D341Med (cell line): ENCODE measurements at places on chromosomes 5 and 9.

DNA sequence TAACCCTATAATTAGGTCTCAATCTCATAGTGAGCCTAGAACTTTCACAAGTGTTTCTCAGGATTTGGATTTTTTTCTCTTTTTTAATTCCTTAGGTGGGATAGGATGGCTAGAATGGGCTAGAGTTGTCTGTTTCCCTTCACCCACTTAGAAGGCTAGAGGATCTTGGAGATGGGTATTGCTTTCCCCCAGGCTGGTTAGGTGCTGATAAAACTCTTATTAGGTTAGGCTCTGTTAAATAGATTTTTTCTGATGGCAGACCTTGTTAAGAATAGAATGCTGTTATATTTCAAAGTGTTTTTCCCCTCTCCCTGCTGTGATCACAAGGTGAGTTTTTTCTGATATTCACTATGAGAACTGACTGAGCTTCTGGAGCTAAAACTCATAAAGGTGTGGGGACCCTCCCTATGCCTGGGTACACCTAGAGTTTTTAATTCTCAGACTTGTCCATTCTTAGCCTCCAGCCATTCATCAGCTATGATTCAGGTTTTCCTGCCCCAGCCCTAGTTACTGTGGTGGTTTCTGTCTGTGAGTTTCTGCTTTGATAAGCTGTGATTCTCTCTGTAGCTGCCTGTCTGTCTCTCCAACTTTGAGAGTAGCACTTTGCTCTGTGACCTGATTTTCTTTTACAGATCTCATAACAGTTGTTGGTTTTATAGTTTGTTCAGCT is 132.4 kb downstream of the HACD4 start:
- no peak for DNase-seq

GRCh38 chr5:170986598-170986997 is 124.8 kb downstream of the RANBP17 start:
- DNase-seq: no peak

DNA sequence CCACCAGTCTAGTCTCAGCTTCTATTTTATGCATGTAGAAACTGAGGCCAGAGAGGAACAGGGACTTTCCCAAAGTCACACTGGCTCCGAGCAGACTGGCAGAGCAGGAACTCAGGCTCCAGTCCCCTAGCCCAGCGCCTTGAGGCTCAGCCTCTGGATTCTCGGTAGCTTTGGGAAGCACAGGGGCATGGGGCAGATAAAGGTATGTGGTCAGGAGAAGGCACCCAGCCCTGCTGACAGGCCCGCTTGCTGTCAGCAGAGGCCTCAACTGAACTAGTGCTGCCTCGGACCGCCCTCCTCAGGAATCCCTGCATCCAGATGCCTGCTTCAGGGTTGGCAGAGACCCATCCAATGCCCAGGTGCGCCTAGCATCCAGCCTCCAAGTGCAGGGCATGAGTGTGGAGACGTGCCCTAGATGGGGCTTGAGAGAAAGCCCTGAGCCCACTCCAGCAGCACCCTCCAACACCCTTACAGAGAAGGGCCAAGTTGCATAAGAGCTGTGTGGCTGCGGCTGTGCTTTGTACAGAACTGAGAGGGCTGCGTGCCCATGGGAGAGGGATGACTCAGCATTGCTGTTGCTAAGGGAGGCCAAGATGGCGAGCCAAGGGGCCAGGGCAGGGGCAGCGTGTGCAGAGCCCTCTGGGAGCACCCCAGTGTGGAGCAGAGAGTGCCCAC is 168.6 kb downstream of the MACROH2A1 start:
- DNase-seq: no peak

- no peak for DNase-seq
Measured at GRCh38 chr9:7970681-7971330, 171.2 kb upstream of the DMAC1 start.

DNA sequence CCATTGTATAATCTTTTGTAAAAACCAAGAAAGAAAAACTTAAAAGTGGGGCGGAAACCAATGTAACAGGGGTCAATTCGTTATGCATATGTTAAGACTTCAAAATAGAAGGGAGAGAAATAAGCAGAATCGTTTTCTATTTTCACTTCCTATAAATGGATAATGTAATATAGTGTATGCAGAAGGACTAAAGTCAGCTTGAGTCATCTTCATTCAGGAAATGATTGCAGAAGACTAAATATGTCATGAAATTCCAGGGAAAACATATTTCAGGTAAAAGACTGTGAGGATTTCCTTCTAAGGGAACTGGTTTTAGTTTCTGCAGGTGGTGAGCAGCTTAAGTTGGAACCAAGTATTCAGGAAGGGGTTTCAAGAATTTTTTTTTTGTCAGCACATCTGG is 753.3 kb downstream of the IRX1 start:
- DNase-seq: no peak

- DNase-seq: no peak
Measured at GRCh38 chr9:79240774-79241173, 331.0 kb upstream of the TLE4 start.
